ENCODE measurements at places on chromosomes 16 and 17. TPM values are rescaled to one million over a fixed set of nuclear protein-coding genes. Genes with fewer than 3 reads are reported as not detected.

- H3K27me3 ChIP-seq, result no peaks in the 10 kb centered on the region
- H3K27ac ChIP-seq, result peak overlapping the region; percentile 92
- peaks cover 48% of the 10 kb centered on the region for H3K4me1 ChIP-seq
- H3K4me3 ChIP-seq, result peak overlapping the region; percentile 82
- peak; percentile 73 for DNase-seq
Measured at GRCh38 chr17:80260069-80260535, 550 bp upstream of the RNF213 start.

GNG13 gene
- total RNA-seq, result not detected

ABCA8 gene
- not detected for total RNA-seq

SMIM5 gene
- 0.25 TPM for total RNA-seq

ADAMTS18 gene
- total RNA-seq, result not detected
